ENCODE measurements at places on chromosomes 2 and 18.
A peak's percentile ranks its signal among the peaks of the same experiment; 100 is the strongest.

GRCh38 chr18:13638719-13639595 is 87.4 kb downstream of the FAM210A start:
- DNase-seq: no peak

- no peak for DNase-seq
These were observed 155.6 kb upstream of the DSEL start for GRCh38 chr18:67672155-67672554.

DNA sequence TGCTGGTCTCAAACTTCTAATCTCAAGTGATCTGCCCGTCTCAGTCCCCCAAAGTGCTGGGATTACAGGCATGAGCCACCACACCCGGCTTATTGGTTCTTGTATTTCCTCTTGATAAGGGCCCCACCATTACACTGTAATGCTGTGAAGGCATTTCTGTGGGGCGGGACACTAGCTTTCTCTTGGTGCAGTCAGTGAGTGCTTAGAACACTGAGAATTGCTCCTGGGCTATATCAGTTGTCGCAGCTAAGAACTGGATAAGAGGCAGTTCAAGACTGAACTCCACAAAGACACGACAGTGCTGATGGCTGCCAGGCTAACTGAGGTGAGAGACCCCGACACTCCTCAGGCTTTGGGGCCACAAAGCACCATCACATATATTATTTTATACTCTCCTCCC is 2.1 kb downstream of the KHK start:
- no peak for DNase-seq

DNA sequence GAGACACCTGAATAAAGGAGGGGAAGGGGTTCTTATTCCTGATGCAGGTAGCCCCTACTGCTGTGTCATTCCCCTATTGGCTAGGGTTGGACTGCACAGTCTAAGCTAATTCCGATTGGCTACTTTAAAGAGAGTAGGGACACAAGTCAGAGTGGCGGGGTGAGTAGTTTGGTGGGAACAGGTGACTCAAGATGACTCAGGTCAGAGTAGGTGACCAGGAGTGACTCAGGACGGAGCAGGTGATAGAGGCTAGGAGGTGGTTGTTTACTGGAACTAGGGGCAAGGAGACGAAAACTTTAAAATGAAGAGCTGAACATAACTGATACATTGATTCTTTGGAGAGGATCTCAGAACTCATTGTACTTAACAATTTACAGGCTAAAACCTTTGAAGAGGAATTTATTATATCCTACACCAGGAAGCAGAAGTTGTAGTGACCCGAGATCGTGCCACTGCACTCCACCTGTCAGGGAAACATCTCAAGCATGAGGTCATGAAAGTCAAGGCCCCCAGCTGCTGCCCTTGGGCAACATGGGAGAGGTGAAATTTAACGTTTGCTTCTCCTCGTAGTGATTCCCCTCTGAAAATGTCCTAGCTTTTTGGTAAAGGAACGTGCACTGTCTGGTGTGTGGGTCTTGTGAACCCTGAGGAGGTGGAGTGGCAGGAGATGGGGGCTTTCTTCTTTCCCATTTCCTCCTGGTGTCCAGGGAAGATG is 4.5 kb upstream of the CYP27A1 start:
- DNase-seq: no peak

- no peak for DNase-seq
These were observed 276.4 kb downstream of the TMX3 start for GRCh38 chr18:68438536-68438935.

GRCh38 chr2:120604767-120605166 is 130.9 kb upstream of the GLI2 start:
- no peak for DNase-seq

DNA sequence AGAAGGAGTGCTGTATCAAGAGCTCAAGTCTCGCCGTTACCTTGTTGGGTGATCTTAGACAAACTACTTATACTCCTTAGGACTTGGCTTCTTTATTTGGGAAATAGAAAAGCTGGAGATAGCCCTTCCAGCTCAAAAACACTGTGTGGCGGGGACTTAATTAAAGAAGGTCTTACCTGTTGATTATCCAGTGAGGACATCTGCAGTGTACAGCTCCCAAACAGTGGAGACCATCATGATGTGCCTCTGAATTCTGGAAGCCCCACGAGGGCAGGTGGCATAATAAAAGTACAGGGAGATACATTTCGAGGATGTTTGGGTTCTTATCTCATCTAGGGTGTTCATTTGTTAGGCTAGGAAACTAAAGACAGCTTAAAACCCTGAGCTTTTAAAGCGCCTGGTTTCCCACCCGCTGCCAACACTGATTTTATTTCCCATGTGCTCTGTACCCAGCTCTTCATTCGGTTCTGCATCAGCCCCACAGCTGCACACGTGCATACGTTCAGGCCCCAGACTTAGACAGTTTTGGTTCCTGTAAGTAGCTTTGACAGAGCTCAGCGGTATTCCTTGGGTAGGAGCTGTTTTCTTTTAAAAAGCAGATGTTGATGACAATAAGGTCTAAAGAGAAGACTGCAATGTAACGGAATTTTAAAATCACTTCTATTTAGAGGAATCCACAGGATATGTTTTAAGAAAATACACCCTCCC is 80.5 kb upstream of the SIX2 start:
- DNase-seq: no peak

- DNase-seq: peak; percentile 57
These were observed 496 bp upstream of the ITGA4 start for GRCh38 chr2:181456660-181457120.

DNA sequence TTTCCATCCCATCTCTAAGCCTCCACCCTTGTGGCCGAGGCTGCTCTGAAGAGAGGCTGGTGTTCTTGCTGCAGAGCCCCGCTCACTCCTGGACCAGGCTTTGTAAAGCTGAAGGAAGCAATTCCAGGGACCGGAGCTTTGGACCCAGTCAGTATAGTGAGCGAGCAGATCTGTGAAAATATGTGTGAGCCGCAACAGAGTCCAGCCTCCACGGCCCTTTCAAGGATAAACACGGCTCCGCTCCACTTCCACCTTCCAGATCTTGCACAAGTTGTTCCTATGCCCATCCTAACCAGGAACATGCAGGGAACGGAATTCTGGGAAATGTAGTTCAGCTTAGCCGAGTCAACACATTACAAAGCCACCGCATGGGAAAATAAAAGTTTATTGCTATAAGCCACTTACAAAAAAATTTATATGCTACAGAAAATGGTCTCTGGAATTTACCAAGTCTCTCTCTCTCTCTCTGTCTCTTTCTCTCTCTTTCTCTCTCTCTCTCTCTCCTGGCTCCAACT is 151.7 kb upstream of the ZNF521 start:
- DNase-seq: no peak

DNA sequence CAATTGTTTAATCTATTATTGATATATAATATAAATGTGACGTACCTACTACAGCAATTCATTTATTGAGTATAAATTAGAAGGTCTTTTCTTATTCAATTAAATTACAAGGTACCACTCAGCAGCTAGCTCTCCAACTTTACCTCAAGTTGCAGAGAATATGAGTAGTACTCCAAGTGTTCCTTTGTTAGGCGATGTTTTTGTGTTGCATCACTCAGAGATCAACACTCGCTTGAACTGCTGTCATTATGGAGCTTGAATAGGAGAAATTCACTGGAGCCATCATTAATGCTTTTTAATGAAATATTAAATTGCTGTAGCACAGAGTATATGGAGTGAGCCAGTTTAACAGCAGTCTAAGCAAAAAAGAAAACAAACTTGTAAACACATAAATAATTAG is 320.0 kb downstream of the FSIP2 start:
- DNase-seq: no peak

GRCh38 chr2:61582165-61582564 is 44.0 kb upstream of the XPO1 start:
- DNase-seq: no peak

DNA sequence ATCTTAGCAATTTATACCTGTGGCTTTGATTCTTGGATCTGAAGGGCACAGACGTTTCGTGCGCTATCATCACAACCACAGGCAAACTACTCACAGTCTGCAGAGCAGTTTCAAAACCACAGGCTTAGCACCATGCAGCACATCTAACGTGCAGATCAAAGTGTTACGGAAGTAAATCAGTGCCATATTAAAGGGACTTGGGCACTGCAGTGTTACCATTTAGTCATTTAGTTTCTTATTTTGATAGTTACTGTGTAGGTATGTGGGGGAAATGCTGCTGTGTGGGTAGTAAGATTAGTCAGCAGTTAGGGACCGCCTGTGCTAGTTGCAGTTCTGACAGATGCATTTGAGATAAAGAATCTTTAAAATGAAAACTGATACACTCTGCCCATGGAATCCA is 384.0 kb downstream of the NBAS start:
- DNase-seq: peak; percentile 30

DNA sequence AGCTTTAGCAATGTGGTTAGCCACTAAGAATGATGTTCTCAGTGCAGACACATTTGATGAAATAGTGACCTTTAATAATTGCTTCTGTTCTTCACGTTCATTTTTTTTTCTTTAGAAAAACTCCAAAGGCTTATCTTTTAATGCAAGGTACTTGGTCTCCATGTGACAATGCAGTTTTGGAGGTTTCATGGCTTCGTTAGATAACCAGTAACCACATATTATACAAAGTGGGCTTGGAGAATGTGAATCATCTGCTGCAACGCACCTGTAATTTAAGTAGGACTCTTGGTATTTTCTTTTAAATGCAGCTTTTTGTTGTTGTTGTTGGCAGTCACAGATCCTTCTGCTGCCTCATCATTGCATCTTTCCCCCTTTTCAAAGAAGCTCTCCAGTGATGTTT is 1606.3 kb downstream of the SUCLG1 start:
- DNase-seq: no peak

GRCh38 chr18:24427484-24427883 is 1.0 kb downstream of the IMPACT start:
- DNase-seq: no peak

- DNase-seq: no peak
These were observed 275.3 kb downstream of the CMPK2 start for GRCh38 chr2:6590442-6590841.

GRCh38 chr2:58434692-58435091 is 193.6 kb upstream of the FANCL start:
- DNase-seq: no peak

DNA sequence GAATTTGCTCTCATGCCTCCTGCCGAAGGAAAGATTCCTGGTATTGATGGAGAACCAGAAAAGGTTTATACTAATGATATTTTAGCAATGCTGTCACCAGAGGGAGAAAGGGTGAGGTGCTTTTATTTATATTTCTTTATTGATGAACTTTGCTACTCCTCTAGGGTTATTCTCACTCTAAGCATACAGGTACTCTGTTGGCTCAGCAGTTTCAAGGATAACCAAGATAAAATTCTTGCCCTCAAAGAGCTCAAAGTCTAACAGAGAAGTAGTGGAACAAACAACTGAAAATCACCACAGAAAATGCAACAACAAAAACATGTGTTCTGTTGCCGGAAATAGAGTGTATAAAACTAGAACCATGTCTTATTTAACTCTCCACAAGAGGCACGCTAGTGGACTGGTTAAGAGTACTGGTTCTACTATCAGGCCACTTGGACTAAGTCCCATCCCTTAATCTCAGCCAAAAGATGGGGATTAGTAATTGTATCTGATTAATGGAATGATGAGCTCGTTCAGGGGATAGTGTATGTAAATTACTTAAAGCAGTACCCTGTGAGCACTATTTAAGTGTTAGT is 103.6 kb downstream of the DNAH6 start:
- DNase-seq: no peak

DNA sequence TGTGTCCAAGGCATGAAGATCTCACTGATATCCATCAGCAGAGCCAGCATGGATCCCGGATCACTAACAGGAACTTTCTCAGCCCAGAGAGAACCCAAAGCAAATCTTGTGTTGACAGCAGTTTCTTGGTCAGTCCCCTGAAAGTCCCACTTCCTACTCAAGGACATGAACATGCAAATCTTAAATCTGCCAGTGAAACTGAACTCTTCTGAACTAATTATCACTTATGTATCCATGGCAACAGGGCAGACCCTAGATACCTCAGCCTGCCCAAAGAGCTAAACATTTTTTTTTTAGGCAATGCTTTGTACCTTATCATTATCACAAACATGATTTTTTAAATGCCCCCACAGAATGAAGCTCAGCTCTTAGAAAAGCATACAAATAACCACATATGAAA is 127.8 kb upstream of the DDX18 start:
- DNase-seq: no peak

- no peak for DNase-seq
These were observed 93.9 kb downstream of the EVA1A start for GRCh38 chr2:75466708-75467311.

- no peak for DNase-seq
These were observed 49.8 kb upstream of the SLC1A4 start for GRCh38 chr2:64939332-64939917.

DNA sequence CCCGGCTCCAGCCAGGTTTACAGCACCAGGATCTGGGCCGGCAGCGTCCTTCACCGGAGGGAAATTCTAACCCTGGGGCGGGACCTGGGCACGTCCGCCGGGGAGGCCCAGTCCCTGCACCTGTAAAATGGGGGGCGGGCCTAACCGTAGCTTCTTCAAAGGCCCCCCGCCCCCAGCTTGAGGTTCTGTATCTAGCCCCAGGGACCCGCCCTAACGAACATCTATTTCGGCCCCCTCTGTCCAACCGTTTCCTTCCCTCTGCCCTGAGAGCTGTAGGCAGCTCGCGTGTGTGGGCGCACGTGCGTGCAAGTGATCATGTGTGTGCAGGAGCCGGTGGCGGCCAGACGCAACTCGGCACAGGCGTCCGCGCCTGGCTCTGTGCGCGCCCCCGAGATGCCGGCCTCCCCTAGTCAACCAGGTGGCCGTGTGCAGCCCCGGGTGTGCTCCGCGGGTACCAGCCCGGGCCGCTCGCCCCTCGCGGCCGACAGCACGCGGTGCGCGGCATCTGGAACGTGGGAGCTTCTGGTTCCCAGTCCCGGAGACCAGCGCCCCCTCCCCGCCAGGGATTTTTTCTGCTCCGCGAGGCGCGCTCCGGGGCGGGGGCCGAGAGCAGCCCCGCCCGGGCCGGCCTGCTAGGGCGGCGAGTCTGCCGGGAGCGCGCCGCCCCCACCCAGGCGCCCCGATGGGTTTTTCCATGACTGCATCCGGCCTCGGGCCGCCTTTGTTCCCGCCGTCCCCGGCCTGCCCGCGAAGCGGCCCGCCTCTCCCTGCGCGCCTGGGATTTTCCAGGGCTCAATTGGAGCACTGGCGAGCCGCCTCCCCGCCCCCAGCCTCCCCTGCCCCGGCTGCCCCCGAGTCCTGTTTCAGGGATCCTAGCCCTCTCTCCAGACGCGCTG is 21.2 kb downstream of the TEX44 start:
- peak; percentile 43 for DNase-seq

GRCh38 chr2:215831296-215831913 is 181.9 kb downstream of the MREG start:
- DNase-seq: no peak

- DNase-seq: no peak
These were observed 74.1 kb downstream of the PSMG2 start for GRCh38 chr18:12776821-12777471.

- DNase-seq: no peak
These were observed 64.0 kb upstream of the CERS6 start for GRCh38 chr2:168392024-168392423.

- no peak for DNase-seq
These were observed 167.1 kb upstream of the TRIB2 start for GRCh38 chr2:12549641-12550040.
